Daoy (cell line): ENCODE measurements at places on chromosomes 6 and 20. TPM values are rescaled to one million over a fixed set of nuclear protein-coding genes. Genes with fewer than 3 reads are reported as not detected.
A peak's percentile ranks its signal among the peaks of the same experiment; 100 is the strongest.

The WFDC5 gene
- not detected in 2 replicates for total RNA-seq

The CEP250 gene
- total RNA-seq: 18.4 and 19.9 TPM in 2 replicates

GRCh38 chr20:33110147-33110825 lies 30.8 kb downstream of the BPIFB4 start:
- peak; percentile 15 for DNase-seq

GRCh38 chr6:31900917-31901414 lies 920 bp downstream of the ZBTB12 start:
- DNase-seq: no peak

DNA sequence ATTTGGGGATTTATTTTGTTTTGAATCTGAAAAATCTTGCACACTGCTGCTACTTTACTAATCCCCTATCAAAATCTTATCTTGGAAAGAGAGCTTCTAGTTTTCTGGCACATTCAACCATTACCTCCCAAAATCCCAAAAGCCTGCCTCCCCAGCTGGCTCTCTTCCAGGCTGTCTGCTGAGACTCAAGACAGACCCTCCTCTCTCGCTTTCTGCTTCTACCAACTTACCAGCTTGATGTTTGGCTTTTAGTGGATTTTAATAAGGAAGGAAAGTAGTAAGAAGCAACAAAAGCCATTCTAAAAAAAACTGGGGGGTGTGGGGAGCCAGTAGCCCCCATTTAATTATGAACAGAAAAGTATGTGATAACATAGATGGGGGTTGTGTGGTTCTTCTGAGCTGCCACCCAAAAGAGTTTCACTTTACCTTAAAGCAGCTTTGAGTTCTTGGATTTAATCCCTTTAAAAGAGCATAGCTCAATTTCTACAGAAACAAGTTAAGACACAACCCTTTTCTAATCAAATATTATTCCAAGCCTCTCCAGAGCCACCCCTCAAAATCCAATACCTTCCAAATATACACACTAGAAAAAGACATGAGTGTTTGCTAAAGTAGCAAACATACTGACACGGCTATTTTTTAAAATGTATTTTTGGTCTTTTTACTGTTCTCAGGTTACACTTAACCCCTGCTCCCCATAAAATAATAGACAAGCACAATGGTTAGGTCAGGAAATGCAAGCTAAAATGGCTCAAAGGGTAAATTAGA lies 71.7 kb downstream of the ATP9A start:
- peak; percentile 37 for DNase-seq

DNA sequence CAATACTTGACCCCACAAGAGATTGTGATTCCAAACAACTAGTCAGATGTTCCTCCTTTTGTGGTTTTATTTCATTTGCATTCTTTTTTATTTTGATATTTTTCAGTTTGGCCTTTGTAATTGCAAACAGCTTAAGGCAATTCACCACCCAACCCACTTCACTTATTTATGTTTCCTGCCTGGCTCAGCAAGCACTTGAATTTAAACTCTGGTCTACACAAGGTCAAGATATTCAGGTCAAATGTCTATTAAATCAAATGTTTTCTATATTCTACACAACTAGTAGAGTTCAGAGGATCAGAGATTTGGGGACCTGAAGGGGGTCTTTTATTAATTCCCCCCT lies 100.1 kb downstream of the SGK1 start:
- DNase-seq: no peak

DNA sequence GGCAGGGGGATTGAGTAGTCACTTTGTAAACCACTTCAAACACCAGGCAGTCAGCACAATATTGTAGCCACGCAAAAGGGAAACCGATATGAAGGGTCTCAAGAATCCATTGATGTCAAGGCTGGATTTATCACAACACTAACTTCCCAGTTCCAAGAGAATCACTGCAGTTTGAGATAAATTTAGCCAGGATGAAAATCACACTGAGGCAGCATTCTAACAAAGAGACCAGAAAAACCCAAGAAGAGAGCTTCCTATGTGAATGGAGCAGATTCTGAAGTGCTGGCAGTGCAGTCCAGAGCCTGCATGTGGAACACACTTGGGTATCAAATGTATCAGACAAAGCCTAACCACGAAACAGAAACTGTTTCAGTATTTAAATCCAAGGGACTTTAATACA lies 84.6 kb downstream of the KIF16B start:
- DNase-seq: no peak

DNA sequence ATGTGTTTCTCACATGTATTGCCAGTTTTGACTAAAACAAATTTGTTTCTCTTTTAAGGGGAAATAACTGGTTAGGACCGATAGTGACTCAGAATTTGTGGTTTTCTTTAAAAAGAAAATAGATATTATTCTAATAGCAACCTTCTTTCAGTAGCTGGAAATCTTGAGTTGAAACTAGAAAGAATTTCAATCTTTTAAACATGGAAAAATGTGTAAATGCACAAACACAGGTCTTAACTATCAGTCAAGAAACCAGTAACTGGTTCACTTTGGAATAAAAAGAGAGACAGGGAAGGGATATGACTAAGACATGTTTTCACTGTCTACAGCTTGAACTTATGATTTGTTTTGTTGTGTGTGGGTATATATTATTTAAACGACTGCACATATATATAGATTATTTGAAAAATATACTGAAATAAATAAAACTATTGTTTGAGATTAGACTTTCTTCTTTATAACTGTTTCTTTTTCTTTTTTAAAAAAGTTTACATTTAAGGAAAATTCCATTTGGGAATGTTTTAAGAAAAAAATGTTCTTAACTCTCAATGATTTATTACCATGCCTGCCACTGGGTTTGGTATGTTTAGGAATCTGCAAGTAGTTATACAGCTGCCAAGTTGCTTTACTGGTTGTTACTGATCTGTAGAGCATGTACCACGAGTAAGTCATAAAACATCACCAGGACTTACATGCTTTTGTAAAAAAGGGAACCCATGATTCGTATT lies 753.3 kb upstream of the MARCKS start:
- DNase-seq: peak; percentile 34

DNA sequence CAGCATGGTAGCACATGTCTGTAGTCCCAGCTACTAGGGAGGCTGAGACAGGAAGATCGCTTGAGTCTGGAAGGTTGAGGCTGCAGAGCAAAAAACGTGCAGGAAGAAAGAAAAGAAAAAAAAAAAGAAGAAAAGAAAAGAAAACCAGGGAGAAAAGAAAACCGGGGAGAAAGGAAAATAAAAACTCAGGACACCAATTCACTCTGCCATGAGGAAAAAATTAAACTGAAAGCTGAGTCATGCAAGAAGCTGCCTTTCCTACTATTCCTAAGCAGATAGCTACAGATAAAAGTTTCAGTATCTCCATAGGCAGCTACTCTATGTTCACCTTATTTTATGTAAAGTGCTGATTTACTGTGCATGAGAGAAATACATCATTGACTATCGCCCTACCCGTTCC lies 10.5 kb downstream of the PTGIS start:
- DNase-seq: no peak

- DNase-seq: no peak
Observed at GRCh38 chr6:134432036-134432435, 114.1 kb upstream of the SGK1 start.

DNA sequence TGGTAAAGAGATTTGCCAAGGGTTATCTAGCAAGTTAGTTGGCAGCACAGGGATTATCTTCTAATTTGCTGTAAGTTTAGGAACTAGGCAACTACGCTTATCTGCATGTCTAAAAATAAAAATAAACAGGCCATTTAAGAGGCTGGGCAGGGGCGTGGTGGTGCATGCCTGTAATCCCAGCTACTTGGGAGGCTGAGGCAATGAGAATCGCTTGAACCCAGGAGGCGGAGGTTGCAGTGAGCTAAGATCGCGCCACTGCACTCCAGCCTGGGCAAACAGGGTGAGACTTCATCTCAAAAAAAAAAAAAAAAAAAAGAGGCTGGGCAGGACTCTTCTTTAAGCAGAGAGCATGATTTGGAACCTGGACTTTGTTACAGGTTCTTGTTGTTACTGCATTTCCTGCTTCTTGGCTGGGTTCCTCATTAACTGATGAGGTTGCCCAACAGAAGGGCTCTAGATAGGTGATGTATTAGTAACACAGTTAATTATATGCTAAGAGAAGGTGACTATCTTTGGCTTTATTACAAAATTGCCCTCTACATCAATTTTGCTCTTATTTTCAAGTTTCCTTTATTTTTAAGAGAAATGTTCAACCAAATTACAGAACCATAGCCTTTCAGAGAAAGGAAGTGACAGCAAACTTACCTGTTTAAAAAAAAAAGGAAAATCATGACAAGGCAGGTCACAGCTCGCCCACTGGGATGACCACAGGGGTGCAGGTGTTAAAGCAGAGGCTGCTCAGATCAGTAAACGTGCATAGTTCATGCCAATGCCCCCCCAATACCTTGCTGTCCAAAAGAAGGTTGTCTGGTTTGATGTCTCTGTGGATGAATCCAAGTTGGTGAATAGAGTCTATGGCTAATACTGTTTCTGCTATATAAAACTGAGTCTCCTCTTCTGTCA lies 32.5 kb downstream of the STK38 start:
- DNase-seq: no peak

GRCh38 chr6:163444077-163444476 lies 29.6 kb downstream of the QKI start:
- DNase-seq: no peak

DNA sequence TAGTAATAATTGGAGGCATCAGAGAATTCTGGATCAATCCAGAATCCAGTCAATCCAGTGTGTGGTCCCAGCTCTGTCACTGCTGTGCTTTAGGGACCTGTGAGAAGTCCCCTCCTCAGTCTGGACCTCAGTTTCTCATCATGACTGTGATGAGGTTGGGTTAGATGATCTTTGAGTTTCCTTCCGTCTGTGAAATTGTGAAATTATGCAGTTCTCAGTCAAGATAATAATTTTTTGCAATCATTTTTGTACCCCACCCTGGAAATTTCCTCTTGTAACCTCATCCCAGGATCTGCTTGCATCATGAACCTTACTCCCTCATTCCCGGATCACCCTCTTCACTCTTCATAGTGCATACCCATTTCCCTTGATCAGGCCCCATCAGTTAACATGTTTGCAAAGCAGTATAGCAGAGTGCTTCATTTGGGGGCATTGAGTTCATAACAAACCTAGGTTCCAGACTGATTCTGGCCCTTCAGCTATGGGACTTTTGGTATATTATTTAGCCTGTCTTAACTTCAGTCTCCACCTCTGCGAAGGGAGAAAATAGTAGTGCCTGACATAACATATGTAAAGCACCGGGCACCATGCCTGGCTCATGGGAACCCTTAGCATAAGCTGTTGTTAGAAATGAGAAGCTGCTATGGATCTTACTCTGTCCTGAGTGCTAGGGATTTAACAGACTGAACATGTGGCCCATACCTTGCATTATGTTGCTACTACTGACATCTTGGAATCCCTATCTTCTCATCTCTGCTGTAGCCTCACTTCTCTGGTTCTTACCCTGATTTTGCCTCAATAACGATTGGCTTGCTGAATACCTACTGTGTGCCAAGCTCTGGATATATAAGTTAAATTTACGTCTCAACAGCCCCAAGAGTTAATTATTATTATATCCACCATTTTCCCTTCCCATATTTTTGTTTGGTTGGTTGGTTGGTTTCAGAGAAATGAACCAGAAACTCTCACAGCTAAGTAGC lies 1.3 kb downstream of the ZNF76 start:
- DNase-seq: no peak

GRCh38 chr6:110185879-110186278 lies 5.7 kb downstream of the CDC40 start:
- no peak for DNase-seq

- DNase-seq: no peak
Observed at GRCh38 chr20:24522452-24523330, 53.3 kb downstream of the SYNDIG1 start.

GRCh38 chr6:55184782-55185530 lies 10.6 kb downstream of the HCRTR2 start:
- DNase-seq: no peak

DNA sequence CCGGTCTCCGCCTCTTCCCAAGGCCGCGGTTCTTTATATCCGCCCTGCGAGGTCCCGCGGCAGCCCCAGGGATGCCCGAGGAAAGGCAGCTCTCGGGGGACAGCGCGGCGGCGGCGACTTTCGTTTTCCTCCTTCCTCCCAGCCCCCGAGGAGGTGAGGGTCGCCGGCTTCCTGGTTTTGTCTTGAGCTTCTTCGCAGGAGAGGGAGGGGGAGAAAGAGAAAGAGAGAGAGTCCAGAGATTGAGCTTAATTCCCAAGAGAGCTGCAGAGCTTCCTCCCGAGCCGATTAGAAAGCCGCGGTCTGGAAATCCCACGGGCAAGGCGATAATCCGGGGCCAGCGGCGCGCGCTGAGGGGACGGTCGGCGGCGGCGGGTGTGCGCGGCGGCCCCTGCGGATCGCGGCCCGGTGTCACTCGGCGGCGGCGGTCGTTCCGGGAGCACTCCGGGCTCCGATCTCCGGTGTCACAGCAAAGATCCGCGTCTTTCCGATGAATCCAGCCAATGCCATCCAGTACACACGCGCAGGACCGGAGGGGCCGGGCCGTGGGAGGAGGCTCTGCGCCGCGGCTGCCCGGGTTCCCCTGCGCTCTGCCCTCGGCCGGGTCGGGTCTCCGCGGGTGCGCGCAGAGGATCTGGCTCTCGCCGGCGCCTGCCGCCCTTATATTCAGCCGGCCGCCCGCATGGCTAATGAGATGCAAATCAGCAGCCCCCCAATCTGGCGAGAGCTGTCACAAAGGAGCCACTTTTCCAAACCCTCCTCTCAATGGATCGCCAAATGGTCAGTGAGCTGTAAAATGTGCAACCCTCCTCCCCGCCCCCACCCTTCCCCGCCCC lies at the start of gene DLL1:
DLL1 (minus strand) TSS at position 783 of the 833 bp plus-strand sequence. CDS start 939 bp downstream, outside the sequence.
- peak; percentile 74 for DNase-seq

- no peak for DNase-seq
Observed at GRCh38 chr6:167113935-167114910, 8.7 kb upstream of the CCR6 start.

DNA sequence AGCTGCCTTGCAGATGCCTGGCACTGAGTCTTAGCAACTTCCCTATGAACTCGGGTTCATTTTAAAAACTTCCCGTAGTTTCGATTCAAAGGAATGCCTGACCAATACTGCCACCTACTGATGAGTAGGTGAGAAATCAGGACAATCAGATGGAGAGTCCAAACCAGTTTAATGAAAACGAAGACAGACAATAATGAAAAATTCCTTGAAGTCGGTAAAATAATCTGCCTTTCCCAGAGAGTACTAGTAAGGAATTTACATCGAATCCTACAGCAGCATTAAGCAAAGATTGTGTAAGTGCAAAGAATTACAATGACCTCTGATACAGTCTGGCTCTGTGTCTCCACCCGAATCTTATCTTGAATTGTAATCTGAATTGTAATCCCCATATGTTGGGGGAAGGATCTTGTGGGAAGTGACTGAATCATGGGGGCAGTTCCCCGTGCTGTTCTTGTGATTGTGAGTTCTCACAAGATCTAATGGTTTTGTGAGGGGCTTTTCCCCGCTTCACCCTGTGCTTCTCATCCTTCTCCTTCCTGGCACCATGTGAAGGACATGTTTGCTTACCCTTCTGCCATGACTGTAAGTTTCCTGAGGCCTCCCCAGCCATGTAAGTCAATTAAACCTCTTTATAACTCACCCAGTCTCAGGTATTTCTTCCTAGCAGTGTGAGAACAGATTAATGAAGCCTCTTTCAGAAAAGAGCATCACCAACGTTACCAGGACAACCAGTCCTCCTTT lies 134.4 kb downstream of the ARHGAP18 start:
- DNase-seq: peak; percentile 43

- peak; percentile 28 for DNase-seq
Observed at GRCh38 chr6:41334482-41335040, 847 bp upstream of the NCR2 start.
